ENCODE measurements at places on chromosomes 1 and 21.

DNA sequence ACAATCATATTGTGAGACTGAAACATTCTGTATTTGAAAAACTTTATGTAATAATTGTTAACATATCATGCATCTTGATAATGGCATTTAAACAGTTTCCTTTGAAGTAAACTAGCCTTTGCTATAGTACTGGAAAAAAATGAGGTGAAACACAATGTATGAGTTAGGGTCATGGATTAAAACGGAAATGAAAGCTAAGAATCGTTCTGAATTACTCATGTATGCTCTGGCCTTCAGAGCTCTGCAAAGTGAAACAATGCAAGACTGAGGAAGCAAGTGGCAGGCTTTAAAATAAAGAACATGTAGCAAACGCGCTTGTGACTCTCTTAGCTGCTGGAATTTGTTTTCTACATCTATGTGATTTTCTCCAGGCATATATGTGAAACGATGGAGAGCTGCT lies 317.1 kb downstream of the DPYD start:
- no peak for DNase-seq

GRCh38 chr1:230431527-230431926 lies 5.4 kb upstream of the PGBD5 start:
- DNase-seq = no peak

DNA sequence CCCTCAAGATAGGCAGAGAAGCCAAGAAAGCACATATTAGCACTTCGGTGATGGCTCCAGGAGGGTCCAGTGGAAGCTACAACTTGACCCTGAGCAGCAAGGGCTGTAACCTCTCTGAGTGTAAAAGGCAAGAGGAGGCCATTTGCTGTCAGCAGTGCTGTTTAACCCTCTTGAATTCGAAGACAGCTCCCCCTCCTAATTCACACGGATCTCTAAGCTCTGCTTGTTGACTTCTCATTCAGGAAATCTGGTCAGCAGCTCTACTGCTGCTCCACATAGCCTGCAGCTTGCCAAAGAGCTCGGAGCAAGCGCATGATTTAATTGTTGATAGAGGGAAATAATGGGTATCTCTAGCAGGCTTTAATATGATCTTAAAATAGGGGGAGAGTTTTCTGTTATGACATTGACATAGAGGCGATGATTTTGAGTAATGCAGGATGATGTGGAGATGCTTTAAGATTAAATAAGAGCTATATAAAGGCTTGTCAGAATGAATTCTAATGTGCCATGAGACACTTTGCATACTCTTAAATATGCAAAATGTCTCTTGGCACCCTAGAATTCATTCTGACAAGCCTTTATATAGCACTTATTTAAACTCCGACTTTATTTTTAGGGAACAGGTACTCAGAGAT lies 79.4 kb upstream of the USH2A start:
- DNase-seq = no peak

DNA sequence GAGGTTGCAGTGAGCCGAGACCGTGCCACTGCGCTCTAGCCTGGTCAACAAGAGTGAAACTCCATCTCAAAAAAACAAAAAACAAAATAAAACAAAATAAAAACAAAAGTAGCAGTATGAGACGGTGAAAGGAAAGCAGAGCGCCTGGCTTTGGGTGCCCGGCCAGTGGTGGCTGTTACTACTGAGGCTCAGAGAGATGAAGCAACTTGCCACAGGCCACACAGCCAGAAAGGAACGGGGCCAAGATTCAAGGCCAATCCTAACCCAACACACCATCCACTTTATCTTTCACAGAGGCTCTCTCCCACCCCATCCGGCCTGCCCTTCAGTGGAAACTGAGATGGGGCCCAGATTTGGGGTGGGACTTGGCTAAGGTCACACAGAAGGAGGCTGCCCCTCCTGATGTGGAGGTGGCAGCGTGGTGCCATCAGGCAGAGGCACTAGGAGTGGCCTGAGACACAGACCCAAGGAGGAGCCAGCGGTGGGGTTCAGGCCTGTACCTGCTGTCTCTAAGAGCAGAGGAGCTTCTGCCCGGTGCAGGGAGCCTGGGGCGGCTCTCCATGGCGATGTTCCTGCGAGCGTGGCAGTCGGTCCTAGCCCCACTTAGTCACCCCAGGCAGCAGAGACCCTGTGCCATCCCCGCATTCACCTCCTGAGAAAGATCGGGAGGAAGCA lies 33.2 kb downstream of the LDLRAP1 start:
- DNase-seq = no peak

GRCh38 chr1:13754510-13755103 lies 54.6 kb downstream of the PRDM2 start:
- DNase-seq = no peak

DNA sequence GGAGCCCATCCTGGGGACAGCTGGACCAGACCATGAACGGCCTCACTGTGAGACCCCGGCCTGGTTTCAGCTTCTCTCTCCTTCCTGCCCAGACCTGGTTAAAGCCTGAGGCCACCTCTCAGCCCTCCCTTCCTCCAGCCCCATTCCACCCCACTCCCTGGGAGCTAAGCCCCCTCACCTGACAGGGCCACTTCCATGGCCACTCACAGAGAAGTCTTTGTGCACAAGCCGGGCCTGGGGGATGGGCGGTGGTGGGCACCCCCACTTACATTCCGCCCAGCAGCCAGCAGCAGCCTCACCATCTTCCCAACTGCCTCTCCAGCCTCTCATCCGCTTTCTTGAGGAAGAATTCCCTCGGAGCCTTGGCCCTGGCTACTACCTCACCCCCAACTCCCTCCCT lies 40.4 kb downstream of the RHBG start:
- no peak for DNase-seq

GRCh38 chr21:37764691-37765090 lies 151.6 kb downstream of the KCNJ6 start:
- no peak for DNase-seq

GRCh38 chr1:241819340-241819866 lies 28.6 kb upstream of the EXO1 start:
- DNase-seq = no peak

- DNase-seq = peak; percentile 56
Observed at GRCh38 chr1:43441894-43442637, 11.7 kb downstream of the HYI start.

DNA sequence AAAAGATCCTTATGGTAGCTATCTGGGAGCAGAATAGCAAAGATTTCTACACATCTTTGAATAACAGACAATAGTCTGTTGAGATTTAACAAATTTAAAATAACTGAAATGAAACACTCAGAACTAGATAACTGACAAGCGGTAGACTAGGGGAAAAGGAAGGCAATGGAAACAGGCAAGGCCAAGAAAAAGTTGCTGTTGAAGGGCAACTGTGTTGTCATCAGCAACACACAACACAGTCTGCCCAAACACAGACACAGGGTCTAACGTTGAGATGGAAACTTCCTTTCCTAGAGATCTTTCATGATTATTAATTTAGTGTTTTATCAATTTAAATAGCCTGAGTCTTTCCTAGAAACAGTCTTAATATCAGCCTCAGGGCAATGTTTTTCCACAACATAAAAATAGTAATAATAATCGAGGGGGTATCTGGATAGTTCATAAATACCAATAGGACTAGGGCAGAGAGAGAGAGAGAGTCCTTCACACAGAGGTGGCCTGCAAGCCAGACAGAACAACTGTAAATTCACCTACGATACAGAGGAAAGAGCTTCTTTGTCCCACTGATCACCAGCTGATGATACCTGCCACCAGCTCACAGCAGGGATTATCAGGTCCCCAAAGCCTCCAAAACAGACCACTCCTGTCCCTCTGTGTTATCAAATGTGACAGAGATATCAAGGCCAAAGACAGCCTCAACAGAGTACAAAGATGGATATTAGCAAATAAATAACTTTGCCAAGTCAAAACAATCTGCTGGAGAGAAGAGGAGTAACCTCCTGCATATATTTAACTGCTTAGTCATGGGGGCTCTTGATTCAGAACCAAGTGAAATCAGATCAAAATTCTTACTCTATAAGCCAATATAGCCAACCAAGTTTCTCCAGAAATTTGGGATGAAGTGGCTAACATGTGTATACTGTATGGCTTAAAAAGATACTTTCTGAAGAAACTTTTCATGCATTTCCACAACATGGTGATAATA lies 245.3 kb downstream of the SLC45A1 start:
- DNase-seq = no peak

- DNase-seq = no peak
Observed at GRCh38 chr1:184425449-184426277, 38.8 kb downstream of the C1orf21 start.

DNA sequence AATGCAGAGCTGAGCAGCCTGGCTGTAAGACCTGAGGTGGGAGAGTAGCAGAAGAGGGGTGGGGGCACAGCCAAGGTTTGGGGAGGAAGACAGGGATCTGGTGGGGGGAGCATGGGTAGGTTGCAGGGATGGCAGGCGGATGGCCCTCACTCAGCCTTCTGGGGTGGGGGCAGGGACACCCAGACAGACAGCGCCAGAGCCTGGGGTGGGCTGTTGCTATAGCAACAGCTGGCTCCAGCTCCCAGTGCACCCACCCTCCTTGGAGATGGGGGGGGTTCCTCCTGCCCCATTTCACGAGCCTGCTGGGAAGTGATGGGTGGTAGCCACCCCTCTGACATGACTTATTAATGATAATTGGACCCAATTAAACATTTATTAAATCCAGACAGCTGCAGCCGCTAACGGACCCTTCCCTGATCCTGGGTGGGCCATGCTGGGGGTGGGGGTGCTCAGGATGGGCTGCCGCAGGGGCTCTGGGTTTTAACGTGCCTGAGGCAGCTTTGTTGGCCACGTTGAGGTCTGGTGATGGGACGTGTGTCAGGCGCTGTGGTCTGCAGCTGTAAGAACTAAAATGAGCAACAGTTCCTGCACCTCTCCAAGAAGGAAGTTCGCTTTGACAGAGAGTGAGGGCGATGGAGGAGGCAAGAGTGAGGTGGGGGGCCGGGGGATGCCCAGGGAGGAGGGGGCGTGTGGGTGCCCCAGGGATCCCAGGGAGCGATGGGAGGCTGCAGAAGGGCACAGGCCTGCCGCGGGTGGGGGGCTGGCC lies 19.4 kb downstream of the AGRN start:
- DNase-seq = no peak

- no peak for DNase-seq
Observed at GRCh38 chr1:175262621-175263020, 70.0 kb upstream of the KIAA0040 start.

GRCh38 chr21:37145635-37146111 lies 72.6 kb downstream of the TTC3 start:
- DNase-seq = no peak

- DNase-seq = no peak
Observed at GRCh38 chr1:206856674-206857464, 8.6 kb upstream of the IL20 start.

DNA sequence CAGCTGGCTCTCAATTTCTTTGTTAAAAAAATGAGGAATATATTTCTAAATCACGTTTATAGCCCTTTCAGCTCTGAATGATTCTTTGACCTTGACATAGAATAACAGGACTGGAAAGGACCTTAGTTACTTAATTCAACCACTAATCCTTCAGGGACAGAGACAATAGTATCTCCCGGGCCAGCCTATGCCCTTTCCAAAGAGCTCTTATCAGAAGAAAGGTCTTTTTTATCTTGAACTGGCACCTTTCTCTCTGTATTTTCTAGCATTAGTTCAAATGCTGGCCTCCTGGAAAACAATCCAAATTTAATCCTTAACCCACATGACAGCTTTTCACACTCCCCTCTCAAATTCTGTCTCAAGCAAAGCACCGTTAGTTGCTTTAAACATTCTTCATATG lies 44.8 kb upstream of the FBXO28 start:
- no peak for DNase-seq

- DNase-seq = no peak
Observed at GRCh38 chr1:34640654-34641401, 114.0 kb upstream of the GJB5 start.

DNA sequence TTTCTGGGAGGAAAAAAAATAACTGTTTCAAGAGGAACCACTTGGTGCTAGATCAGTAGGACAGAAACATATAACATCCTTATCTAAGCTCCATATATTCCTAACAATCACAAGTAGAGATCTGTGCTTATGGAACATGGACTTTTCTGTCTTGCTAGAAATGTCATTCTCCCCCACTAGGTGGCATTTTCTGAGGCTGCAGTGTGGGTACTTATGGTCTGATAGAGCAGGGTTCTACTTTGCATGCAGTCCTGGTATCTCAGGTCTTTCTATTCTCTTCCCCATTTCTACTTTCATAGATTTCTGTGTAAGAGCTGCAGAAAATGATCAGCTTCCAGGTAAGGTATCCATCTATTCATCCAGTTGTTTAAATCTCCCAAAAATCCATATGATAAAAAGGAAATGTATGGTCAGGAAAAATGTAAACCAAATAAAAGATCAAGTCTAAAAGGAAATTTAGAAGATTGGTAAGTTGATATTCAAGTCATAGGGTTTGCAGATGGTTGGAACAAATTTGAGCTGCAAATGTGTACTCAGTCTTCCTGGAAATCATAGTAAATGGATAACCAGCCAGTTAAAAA lies 1.5 kb downstream of the ZNF684 start:
- no peak for DNase-seq

DNA sequence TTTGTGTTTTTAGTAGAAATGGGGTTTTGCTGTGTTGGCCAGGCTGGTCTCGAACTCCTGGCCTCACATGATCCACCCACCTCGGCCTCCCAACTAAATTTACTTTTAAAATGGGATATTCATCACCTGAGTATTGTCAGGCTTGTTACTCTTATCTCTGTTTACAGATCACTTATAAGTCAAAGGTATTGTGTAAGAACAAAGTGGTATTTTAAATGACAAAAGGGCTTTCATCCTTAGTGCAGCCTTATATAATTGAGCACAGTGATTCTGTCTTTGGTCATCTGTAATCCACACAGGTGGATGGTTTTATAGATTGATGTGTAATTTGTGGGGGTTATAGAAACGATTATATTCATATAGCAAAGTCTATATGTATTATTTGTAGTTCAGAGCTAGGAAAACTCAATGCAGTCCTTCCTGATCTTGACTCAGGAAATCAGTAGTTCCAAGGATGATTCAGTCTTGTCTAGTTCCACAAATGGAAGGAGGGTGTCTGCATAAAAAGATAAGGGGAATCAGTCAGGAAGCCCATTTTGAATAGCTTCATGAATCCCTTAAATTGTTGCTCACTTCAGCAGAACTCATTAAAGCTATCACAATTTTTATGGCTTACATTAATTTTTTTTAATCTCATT lies 34.6 kb downstream of the STXBP3 start:
- DNase-seq = no peak

DNA sequence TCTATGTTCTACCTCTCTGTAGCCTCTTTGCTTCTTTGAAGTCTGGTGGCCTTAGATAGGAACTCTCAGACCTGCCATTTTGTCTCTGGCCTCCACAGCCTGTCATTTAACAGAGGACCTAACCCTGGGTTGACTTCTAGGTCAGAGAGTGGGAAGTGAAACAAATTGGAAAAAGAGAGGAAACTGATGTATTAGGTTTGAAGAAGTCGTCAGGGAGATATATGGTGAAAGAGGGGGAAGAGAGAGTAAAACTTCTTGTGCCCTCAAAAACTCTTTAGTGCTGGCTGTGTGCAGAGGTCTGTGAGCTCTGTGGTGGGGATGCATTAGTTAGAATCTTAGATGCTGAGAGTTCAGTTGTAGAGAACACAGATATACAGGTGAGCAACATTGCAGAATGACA lies 30.2 kb upstream of the CD1D start:
- no peak for DNase-seq

GRCh38 chr1:91879733-91880132 lies 6.2 kb downstream of the TGFBR3 start:
- no peak for DNase-seq

- no peak for DNase-seq
Observed at GRCh38 chr1:238306411-238306810, 415.7 kb upstream of the ZP4 start.

GRCh38 chr1:77281491-77282186 lies at the start of gene AK5:
Gene AK5, plus strand, starts transcription at chr1:77282019. Its CDS starts 295 bp downstream, at chr1:77282314.
- DNase-seq = peak; percentile 79

All from activated effector memory CD4-positive, alpha-beta T cell treated with anti-CD3 and anti-CD28 coated beads, Interleukin-2, amount 50 U/mL, for 16 hours (primary cell).